ENCODE measurements at places on chromosomes 2 and 18.
A peak's percentile ranks its signal among the peaks of the same experiment; 100 is the strongest.

DNA sequence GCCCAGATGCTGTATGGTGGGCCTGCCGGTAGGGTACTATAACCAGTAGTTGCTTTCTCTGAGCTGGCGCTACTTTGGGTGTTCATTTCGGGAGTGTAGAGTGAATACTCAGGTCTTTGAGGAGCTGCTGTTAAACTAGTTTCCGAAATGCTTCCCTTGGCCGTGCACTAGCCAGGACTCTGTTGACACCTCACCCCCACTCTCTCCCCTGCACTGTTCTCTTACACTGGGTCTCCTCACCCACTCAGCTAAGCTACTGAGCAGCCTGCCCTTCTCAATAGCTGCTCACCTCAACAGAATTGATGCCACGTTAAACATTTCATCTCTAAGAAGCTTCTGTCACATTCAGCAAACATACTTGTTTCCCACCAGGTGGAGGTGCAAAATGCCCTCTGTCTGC, 86.9 kb downstream of the RAPGEF4 start:
- no peak for DNase-seq

DNA sequence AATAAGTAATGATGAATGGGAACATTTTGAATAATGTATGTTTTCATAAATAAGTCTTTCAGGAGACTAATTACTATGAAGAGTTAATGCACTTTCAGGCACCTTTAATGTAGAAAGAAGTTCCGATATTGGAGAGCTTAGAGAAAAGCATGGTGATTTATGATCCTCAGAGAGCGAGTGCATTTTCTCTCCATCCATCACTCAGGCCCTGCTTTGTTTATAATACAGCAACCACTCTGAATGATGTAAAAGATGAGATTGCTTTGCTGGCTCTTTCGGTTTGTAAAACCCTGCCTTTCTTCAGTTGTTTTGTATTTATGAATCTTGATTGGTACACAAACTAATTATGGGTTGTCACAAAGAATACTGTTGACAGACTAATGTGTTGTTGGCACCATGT, 132.0 kb downstream of the NYAP2 start:
- DNase-seq: no peak

- DNase-seq: no peak
Measured at GRCh38 chr2:64548761-64549160, 24.6 kb downstream of the AFTPH start.

- DNase-seq: no peak
Measured at GRCh38 chr18:39966275-39966674, 1988.8 kb upstream of the PIK3C3 start.

- DNase-seq: no peak
Measured at GRCh38 chr2:184041077-184041476, 557.3 kb upstream of the ZNF804A start.

- DNase-seq: no peak
Measured at GRCh38 chr2:51711766-51712165, 679.8 kb upstream of the NRXN1 start.

GRCh38 chr2:109284826-109285225, 155.8 kb downstream of the SH3RF3 start:
- no peak for DNase-seq

DNA sequence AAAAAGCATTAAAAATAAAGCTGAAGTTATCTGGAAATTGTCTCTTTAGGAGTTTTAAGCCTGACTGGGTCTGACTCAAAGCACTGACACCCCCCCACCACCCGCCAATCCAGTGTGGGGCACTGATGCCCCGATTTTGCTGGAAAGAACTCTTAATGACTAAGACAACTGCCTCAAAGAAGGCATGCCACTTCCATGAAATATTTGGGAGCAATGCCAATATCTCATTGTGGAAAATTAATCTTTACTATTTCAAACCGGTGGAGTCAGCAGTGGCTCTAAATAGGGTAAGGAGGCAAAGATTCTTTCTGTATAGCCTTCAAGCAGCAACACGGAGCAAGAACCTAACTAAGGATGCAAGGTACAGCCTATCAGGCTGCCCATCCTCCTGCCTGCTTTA, 4.5 kb downstream of the FKBP7 start:
- DNase-seq: peak; percentile 14

DNA sequence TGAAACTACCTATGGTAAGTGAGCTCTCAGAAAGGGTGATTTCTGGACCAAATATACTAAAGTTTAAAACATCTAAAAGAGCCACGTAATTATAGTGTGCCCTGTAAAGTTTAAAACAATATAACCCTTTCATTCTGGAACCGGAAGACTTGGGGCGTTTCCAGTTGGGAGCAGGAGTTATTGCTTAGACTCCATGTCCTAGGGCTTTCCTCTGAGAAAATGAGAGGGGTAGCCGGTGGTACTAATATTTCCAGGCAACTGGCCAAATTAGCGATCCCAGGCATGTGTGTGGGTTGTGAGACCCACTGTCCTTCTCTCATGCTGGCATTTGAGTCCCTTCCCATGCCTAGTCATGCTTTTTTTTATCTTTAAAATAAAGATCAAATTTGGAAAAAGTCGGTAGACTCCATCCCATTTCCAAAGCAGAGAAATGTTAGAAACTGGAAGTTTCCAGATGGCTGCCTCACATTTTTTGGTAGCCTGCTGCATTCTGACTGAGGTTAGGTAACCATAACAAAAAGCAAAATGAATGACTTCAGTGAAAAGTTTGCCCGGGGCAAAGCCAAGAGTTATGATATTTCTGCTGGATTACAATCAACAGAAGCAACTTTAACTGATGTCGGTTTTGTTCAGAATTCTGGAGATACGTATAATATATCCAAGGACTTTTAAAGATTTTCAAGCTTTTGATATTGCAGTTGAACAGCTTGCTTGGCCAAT, 227.4 kb downstream of the SS18 start:
- DNase-seq: no peak

- DNase-seq: no peak
Measured at GRCh38 chr2:232542715-232543467, 3.4 kb downstream of the CHRNG start.

DNA sequence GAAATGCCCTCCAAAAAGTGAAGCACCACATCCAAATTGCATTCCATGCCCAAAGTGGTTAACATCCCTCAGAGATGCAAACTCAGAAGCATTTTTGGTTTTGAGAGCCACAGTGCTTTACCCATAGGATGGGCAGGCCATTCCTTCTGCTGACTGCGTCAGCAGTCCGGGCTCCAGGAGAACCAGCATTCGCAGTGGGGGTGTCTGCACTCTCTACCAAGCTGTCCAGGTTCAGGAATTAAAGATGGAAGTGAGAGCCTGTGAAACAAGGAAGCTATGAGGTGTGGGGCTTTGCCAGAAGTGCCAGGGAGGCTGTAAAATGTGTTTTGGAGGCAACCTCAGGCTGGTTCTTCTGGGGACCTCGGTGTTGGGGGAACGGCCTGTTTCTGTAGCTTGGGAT, 205.7 kb downstream of the AGAP1 start:
- no peak for DNase-seq

DNA sequence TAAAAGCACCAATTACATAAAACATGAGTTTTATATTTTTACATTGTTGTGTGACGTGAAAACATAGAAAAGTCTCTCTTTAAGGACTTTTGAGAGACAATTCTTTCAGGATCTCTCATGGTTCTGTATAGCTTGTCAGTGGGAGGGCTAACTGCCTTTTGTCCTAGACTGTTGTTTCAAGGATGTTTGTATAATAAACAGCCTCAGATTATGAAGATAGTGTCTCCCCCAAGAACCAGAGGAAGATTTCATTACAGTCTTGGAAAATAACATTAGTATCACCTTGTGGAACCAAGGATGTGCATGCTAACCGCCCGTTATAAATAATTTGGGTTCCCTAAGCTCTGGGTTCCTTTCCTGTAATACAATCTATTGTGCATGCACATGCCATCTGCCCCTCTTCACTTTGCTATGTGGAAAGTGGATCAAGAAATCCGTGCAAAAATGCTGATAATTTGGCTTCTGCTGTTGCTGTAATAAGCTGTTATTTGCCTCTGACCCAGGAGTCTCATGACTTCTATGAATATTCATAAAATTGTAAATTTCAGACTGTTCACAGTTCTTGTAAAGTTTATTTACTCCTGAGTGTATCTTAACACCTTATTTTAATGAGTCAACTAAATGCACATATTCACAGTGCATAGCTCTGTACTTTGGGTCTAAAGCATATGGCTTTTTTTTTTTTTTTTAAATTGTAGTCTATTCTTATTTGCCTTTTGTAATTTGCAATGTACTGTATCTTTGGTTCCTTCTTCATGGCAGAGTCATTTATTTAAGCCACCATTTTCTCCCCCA, 265.5 kb downstream of the PTH2R start:
- no peak for DNase-seq

DNA sequence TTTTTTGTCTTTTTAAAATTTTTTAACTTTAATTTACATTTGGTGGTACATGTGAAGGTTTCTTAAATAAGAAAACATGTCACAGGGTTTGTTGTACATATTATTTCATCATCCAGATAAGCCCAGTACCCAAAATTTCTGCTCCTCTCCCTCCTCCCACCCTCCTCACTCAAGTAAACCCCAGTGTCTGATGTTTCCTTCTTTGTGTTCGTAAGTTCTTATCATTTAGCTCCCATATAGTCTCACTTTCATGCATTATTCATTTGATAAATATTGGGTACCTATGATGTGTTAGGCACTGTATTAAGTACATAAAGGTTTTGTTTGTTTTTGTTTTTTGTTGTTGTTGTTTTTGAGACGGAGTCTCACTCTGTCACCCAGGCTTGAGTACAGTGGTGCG, 5.7 kb upstream of the TGIF1 start:
- DNase-seq: no peak

GRCh38 chr2:164747140-164747539, 94.5 kb downstream of the COBLL1 start:
- no peak for DNase-seq

DNA sequence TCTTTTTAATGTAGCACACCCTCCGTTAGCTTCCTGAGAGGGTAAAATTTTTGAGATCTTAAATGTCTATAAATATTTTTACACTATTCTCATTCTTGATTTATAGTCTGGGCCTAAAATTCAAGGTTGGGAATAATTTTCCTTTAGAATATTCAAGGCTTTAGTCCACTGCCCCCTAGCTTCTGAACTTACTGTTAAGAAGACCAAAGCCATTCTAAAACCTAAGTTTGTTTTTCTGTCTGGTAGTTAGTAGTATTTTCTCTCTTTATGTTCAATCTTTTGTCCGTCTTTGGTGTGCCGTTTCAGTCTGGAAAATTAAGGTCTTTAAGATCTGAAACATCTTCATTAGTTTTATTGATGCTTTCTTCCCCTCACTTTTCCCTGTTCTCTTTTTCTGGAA, 14.5 kb downstream of the OSBPL6 start:
- peak; percentile 16 for DNase-seq

DNA sequence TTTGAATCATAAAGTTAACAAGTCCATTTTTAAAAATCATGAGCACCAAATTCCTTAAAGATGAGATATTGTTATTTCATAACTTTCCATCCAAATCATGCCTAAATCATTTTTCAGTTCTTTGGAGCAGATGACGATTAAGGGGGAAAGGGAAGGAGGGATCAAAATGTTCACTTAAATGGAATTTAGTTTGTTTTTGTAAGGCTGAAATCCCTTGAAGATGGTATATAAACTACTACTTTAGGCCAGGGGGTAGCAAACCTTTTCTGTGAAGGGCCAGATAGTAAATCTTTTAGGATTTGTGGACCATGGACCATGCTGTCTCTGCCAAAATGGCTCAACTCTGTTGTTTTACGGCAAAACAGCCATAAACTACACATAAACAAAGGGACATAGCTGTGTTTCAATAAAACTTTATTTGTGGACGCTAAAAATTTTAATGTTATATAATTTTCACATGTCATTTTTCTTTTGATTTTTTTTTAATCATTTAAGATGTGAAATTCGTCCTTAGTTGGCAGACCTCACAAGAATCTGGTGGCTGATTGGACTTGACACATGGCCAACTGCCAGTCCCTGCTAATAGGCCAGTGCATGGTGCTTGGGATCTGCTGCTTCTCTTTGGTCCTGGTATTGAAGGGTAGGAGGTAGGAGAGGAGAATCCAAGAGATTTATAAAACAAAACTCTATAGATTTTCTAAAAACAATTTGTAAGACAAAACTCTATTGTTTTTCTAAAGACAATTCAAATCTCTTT, 52.0 kb upstream of the RTN4 start:
- DNase-seq: peak; percentile 66

- DNase-seq: no peak
Measured at GRCh38 chr18:37315935-37316334, 249.7 kb downstream of the CELF4 start.

GRCh38 chr2:174836995-174837390, 72.7 kb upstream of the CHRNA1 start:
- DNase-seq: no peak

DNA sequence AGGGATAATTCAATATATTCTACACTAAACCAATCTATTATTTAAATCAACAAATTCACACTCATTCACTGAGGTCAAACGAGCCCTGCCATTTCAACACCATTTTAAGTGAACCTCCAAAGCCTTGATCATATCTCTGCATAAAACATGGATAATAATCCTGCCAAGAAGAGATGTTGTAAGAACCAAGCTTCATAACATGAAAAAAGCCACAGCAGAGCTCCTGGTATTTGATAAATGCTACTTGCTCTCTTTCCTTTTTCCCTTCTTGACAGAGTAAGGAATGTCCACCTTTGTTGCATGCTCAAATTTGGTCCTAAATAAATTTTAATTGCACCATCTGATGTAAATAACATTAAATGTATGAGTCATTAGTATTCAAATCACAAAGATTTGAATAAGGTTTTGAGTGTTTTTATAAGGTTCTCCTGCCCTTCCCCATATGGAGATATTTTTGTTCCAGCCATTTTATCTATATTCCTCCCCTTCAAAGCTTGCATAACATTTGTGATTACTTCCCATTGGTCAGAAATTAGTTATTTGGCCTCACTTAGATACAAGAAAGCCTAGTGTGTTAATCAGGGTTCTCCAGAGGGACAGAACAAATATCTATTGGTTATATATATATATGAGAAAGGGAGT, 318.8 kb downstream of the RND3 start:
- DNase-seq: no peak

DNA sequence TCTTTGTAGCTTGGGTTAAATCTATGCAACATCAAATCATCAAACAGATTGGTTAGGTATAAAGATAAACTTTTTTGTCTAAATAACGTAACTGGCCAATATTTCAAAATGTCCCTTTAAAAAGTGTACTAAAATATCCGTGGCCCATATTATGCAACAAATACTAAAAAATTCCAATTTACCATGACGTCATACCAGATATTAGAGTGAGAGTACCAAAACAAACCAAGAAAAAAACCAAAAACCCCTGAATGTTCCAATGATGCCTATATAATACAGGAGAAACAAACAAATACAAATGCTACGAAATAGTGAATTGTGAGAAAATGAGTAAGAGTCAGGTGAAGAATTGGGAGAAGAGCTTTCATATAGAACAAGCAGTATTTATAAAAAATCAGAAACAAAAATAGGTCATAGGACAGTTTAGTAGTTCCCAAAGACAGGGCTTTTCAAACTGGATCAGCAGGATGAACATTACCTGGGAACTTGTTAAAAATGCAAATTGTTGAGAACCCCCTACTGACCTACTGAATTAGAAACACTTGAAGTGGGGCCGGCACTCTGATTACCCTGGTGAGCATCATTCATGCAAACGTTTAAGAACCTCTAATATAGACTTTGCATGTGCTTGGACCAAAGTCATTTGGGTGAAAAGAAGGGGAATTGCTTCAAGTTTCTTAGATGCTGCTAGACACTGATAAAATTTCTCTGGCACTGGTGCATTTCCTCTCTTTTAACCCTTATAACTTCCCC, 753.7 kb downstream of the DSC3 start:
- DNase-seq: no peak

- DNase-seq: peak; percentile 84
Measured at GRCh38 chr2:9770308-9771100, 72.8 kb upstream of the TAF1B start.
